ENCODE measurements at places on chromosomes 3 and 15.

DNA sequence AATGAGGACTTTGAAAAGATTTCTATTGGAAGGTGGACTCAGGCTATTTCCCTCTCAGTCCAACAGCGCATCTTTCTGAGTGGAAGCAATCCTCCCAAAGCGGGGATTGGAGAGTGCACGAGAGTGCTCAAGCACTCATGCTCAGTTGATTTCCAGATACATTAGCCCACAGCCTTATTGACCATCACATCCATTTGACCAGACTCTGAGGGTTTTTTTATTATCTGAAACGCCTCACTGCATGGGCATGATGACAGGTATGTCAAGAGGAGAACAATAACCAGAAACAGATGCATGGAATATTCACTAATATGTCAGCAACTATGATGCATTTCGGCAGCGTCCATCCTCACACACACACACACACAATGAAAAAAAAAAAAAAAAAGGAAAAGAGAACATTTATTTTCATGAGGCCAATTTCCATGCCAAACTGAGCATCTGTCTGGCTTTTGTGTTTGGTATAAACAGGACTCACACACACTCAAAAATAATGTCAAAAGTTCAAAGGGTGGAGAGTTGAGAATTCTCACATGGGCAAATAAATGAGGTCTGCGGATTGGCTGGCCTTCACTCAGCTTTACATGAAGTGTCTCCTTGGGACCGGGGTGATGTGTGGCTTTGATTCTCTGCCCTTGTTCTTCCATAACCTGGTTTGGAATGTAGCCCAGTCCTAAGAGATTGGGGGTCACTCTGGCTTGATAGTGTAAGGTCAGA lies 371.6 kb downstream of the MCTP2 start:
- no peak for DNase-seq

GRCh38 chr15:65079580-65079979 lies 3.0 kb downstream of the KBTBD13 start:
- DNase-seq: no peak

- no peak for DNase-seq
Measured at GRCh38 chr3:167870759-167871158, 135.2 kb downstream of the SERPINI1 start.

- DNase-seq: no peak
Measured at GRCh38 chr3:20741381-20741780, 555.4 kb upstream of the SGO1 start.

GRCh38 chr3:189277711-189278110 lies 105.9 kb downstream of the TPRG1 start:
- peak; percentile 26 for DNase-seq

DNA sequence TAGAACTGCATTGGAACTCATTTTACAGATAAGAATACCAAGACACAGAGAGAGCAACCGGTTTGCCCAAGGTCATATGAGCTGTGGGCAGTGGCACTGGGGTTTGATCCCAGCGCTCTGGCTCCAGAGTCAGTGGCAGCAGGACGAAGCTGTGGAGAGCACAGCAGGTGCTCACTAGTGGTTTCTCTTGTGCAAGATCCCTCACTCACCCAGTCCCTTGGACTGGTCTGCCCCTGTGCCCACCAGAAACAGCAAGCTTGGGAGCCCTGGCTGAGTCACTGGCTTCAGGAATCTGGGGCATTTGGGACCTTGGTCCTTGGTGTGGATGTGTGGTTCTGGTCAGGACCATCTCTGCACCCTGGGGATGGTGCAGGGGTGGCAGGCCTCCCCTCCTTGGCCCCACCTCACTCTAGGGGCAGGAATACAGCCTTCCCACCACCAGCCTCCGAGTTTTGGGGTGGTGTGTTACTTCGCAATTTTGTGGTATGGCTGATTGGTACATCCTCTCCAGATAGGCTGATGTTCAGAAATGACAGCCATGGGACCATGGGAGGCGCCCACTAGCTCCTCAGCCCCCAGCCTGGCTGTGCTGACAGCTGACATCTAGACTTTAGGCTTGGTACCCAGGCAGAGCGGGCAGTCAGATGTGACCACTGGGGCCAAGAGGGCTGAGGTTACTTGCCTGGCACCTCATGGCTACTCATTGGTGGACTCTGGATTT lies 104.6 kb downstream of the LSM3 start:
- DNase-seq: no peak

GRCh38 chr3:133896002-133896761 lies 500 bp upstream of the RAB6B start:
- no peak for DNase-seq

DNA sequence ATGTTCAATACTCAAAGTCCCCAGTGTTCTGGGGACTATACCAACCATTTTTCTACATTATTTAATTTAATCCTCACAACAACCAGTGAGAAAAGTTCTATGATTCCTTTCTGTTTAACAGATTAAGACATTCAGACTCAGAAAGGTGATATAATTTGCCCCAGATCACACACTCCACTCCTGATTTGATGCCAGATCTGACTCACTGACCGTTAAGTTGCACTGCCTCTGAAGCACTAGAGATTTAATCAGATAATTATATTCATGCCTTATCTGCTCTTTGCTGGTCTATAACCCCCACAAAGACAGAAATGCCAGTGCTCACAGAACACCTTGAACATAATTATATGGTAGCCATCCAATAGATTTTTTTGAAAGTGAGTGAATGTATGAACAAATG lies 501.0 kb downstream of the IGSF11 start:
- no peak for DNase-seq

GRCh38 chr3:10280571-10280970 lies 12.2 kb downstream of the GHRL start:
- DNase-seq: no peak

DNA sequence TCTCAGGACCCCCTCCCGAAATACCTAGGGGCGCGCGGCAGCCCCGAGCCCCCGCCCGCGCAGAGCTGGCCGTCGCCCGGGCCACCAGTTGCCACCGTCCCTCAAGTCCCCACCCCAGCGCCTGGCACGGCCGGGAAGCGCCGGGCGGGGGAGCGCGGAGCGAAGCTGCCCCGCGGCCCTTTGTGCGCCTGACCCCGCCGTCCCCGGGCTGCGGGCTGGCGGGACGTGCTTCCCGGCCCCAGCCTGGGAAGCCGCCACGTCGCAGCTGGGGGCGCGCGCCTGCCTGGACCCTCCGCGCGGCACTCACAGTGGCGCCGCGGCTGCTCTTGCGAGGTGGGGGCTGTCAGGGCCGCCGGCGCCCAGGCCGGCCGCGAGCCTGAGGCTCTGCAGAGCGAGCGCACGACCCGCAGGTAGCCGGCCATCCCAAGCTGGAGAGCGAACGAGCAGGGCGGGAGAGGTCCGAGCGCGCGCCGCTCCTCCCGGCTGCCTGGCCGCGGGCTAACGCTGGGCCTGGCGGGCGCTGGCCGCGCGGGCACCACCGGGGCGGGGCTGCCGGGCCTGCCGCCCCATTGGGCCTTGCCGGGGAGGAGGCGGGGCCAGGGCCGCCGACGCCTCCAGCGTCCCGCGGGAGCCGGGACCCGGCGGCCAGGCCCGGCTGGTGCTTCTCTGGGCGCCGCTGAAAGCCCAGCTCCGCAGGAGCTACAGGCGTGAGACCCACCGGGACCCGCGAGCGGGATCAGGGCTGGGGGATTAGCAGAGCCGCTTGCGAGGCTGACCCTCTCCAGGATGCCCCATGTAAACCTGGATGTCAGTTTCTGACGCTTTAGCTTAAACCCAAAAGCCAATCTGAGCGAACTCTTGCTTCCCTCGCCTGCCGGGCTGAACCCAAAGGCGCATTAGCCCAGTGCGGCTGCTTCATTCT lies at the start of gene IDH2:
Gene IDH2, minus strand, starts transcription at position 500 of the 922 bp plus-strand sequence. Its CDS starts 78 bp downstream, at position 422.
- DNase-seq: peak; percentile 97

DNA sequence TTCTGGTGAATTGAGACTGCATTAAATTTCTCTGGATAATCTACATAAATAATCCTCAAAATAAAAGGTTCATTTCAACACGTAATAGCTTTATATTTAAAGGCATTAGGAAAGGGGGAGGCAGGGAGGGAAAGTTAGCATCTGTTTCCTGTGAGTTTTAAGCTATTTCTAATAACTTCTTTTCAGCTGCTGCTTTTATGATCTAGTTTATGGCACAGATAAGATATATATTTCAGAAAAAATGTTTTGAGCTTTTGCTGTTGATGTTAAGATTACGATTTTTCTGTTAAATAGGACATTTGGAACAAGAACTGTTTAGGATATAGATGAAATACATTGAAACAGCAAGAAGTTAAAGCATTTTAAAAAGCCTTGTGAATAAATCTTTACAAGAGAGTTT lies 30.0 kb downstream of the UBE2E1 start:
- DNase-seq: no peak

DNA sequence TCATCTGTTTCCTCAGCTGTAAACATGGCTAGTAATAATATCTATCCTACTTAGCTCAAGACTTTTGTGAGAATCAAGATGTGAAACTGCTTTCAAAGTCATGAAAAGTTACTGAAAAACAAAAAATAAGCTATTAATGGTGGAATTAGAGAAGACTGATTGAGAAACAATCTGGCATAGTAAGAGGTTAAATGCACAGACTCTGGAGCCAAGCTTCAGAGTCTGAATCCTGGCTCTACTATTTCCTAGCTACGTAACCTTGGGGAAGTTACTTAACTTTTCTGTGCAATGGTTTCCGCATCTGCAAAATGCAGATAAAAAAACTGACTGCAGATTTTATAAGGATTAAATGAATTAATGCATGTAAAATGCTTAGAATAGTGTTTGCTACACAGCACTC lies 28.8 kb downstream of the LRRFIP2 start:
- no peak for DNase-seq

DNA sequence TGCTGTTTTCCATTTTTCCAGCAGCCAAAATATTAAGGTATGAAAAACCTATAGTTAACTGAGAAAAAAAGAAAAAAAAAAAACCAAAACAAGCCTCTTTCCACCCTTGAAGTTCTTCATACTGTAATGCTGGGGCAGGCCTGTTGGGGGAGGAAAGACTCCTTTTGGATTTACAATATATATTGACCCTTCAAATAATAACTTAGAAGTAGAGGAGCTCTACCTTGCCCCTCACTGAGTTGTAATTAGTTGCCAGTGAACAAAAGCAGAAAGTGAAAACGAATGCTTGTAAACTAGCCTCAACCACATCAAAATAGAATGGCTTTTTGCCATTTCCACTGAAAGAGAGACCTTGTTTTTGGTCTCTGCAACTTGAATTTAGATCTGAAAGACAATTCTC lies 326.6 kb downstream of the NR2F2 start:
- DNase-seq: no peak

- DNase-seq: no peak
Measured at GRCh38 chr3:187021748-187022402, 91.5 kb downstream of the ST6GAL1 start.

DNA sequence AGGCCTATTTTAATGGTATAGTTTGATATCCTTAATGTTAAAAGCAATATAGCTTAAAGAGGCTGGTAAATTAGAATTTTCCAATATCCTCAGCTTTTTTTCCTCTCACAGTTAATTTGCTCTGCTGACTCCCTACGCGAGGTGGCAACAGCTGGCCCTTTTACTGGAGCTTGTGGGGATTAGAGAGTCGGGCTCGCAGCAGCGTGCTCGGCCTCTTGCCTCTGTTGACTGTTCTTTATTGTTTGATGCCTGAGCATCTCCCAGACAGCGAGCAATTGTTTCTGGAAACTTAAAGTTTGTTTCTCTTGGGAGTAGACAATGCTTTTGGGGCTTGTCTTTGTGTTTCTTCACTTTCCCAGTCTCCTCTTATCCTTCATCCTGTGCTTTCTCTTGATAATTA lies 80.8 kb downstream of the OPA1 start:
- no peak for DNase-seq

All from urothelium cell line (cell line).